ENCODE measurements at places on chromosomes 3 and 15. TPM values are rescaled to one million over a fixed set of nuclear protein-coding genes. Genes with fewer than 3 reads are reported as not detected.

DNA sequence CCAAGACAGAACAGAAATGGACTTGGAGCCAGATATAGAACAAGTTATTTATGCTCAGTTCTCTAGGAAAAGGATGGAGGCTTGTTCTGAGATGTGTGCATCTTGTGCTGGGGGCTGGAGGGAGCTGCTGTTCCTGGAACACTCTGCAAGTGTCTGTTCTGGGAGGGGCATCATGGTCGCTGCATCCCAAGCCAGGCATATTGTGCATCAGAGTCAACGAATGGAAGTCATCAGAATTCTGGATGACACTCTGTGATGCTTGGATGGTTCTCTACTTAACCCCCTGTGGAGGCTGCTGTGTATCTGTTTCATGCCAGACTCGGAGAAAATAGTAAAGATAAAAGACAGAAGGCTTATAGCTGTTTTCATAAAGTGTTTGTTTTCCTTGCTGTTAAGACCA, 34.7 kb downstream of the RPL22L1 start:
- H3K36me3 ChIP-seq: no peaks in the 10 kb centered on the region
- H3K27me3 ChIP-seq: peaks cover 5% of the 10 kb centered on the region
- no peak overlapping the region for H3K27ac ChIP-seq

- no peaks in the 10 kb centered on the region for H3K36me3 ChIP-seq
- no peak overlapping the region for H3K4me3 ChIP-seq
- no peaks in the 10 kb centered on the region for H3K27me3 ChIP-seq
- no peak for DNase-seq
- no peaks in the 10 kb centered on the region for H3K4me1 ChIP-seq
Observed at GRCh38 chr3:27960133-27960532, 238.0 kb upstream of the EOMES start.

GRCh38 chr3:146221276-146221675, 29.6 kb downstream of the PLSCR4 start:
- H3K4me1 ChIP-seq: peaks cover 14% of the 10 kb centered on the region
- H3K27me3 ChIP-seq: no peaks in the 10 kb centered on the region
- DNase-seq: no peak
- no peak overlapping the region for H3K27ac ChIP-seq
- no peak overlapping the region for H3K4me3 ChIP-seq
- peaks cover 10% of the 10 kb centered on the region for H3K36me3 ChIP-seq

- H3K27ac ChIP-seq: no peak overlapping the region
- no peak for DNase-seq
- H3K27me3 ChIP-seq: no peaks in the 10 kb centered on the region
- peaks cover 4% of the 10 kb centered on the region for H3K4me1 ChIP-seq
Observed at GRCh38 chr3:116070061-116070460, 375.2 kb downstream of the LSAMP start.

GRCh38 chr3:104101736-104102135, 1265.0 kb upstream of the ALCAM start:
- peaks cover 3% of the 10 kb centered on the region for H3K36me3 ChIP-seq
- H3K4me3 ChIP-seq: no peak overlapping the region
- H3K27me3 ChIP-seq: peaks cover 12% of the 10 kb centered on the region
- DNase-seq: no peak

- no peak for DNase-seq
- H3K36me3 ChIP-seq: peaks cover 36% of the 10 kb centered on the region
- no peak overlapping the region for H3K4me3 ChIP-seq
- peaks cover 21% of the 10 kb centered on the region for H3K4me1 ChIP-seq
- H3K27me3 ChIP-seq: no peaks in the 10 kb centered on the region
Observed at GRCh38 chr15:101641894-101642293, 10.3 kb downstream of the TM2D3 start.

GRCh38 chr3:37707428-37708372, 154.0 kb upstream of the CTDSPL start:
- no peak overlapping the region for H3K4me3 ChIP-seq
- no peaks in the 10 kb centered on the region for H3K36me3 ChIP-seq
- H3K27ac ChIP-seq: no peak overlapping the region
- peaks cover 3% of the 10 kb centered on the region for H3K27me3 ChIP-seq
- no peak for DNase-seq
- H3K4me1 ChIP-seq: peaks cover 11% of the 10 kb centered on the region

GRCh38 chr15:101028772-101029438, 109.7 kb downstream of the LRRK1 start:
- H3K4me1 ChIP-seq: peaks cover 5% of the 10 kb centered on the region
- H3K4me3 ChIP-seq: no peak overlapping the region
- no peaks in the 10 kb centered on the region for H3K27me3 ChIP-seq
- peak; percentile 22 for DNase-seq

DNA sequence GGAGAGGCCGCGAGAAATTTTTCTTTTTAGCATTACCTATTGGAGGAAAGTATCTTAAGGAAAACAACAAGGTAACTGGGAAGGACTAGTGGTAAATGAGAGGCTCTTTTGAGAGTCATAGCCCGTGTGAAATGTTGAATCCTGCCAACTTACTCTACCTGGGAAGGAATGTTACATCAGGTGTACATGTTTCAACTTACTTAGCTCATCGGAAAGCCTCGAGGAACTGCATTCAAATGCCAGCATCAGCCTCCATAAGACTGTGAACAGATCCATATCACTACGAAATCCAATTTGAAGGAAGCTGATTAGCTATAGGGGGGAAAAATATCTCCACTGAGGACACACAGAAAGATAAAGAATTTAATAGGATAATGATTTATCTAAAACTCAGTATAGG, 72.3 kb upstream of the PDZRN3 start:
- no peak for DNase-seq
- no peak overlapping the region for H3K27ac ChIP-seq
- H3K4me1 ChIP-seq: no peaks in the 10 kb centered on the region
- peaks cover 4% of the 10 kb centered on the region for H3K27me3 ChIP-seq

GRCh38 chr3:146134348-146135117, 26.5 kb downstream of the PLOD2 start:
- peak overlapping the region; percentile 22 for H3K4me3 ChIP-seq
- peaks cover 14% of the 10 kb centered on the region for H3K36me3 ChIP-seq
- H3K27ac ChIP-seq: peak overlapping the region; percentile 96
- DNase-seq: no peak
- H3K27me3 ChIP-seq: no peaks in the 10 kb centered on the region

GRCh38 chr3:52216585-52217408, 8.6 kb downstream of the TLR9 start:
- DNase-seq: no peak
- H3K27me3 ChIP-seq: no peaks in the 10 kb centered on the region
- peaks cover 6% of the 10 kb centered on the region for H3K4me1 ChIP-seq
- no peak overlapping the region for H3K4me3 ChIP-seq

DNA sequence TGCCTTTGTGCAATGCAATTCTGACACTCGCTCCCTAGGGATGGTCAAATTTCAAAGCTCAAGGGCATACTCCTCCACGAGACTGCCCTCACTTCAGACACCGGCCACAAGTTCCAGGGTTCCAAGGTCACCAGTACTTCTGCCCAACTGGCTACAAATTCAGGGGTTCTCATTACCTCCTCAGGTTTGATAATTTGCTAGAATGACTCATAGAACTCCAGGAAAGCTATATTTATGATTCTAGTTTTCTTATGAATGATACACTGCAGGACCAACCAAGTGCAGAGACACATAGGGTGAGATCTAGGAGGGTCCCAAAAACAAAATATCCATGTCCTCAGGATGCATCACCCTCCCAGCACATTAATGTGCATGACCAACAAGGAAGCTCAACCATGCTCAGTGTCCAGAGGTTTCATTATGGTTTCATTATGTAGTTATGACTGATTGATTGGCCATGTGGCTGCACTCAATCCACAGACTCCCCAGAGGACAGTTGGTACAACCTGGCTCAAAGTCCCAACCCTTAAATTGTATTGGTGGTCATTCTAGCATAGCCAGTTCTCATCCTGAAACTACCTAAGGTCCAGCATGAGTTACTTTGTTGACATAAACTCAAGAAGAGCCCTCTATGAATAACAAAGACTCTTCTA, 170.4 kb upstream of the LRRN1 start:
- no peaks in the 10 kb centered on the region for H3K4me1 ChIP-seq
- peaks cover 24% of the 10 kb centered on the region for H3K36me3 ChIP-seq
- no peak overlapping the region for H3K4me3 ChIP-seq
- H3K27ac ChIP-seq: no peak overlapping the region
- no peaks in the 10 kb centered on the region for H3K27me3 ChIP-seq

DNA sequence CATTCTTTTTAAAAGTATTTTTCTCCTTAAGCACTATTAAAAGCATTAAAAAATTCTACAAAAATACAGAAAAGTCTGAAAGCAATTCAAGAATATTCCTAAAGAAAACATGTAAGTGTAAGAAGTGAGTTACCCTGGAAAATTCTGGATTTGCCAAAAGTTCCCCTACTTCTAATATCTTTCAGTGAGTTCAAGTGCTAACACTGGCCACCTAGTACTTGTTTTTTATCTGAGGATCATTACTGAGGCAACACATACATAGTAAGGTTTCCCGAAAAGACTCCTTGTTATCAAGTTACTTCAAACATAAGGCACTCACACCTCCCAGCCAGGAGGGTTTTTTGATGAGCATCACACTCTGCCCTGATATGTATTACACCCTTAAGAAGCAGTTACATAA, 158.4 kb downstream of the TIGIT start:
- no peak overlapping the region for H3K27ac ChIP-seq
- no peaks in the 10 kb centered on the region for H3K36me3 ChIP-seq
- H3K4me3 ChIP-seq: no peak overlapping the region
- H3K27me3 ChIP-seq: no peaks in the 10 kb centered on the region
- peaks cover 28% of the 10 kb centered on the region for H3K4me1 ChIP-seq

GRCh38 chr3:190847436-190847835, 15.1 kb downstream of the GMNC start:
- no peak for DNase-seq
- no peak overlapping the region for H3K4me3 ChIP-seq
- peaks cover 18% of the 10 kb centered on the region for H3K4me1 ChIP-seq
- H3K27me3 ChIP-seq: no peaks in the 10 kb centered on the region

GRCh38 chr15:48085591-48085930, 35.2 kb upstream of the SLC24A5 start:
- peaks cover 5% of the 10 kb centered on the region for H3K4me1 ChIP-seq
- H3K4me3 ChIP-seq: no peak overlapping the region
- H3K36me3 ChIP-seq: peaks cover 14% of the 10 kb centered on the region
- no peak overlapping the region for H3K27ac ChIP-seq
- H3K27me3 ChIP-seq: no peaks in the 10 kb centered on the region
- DNase-seq: no peak

DNA sequence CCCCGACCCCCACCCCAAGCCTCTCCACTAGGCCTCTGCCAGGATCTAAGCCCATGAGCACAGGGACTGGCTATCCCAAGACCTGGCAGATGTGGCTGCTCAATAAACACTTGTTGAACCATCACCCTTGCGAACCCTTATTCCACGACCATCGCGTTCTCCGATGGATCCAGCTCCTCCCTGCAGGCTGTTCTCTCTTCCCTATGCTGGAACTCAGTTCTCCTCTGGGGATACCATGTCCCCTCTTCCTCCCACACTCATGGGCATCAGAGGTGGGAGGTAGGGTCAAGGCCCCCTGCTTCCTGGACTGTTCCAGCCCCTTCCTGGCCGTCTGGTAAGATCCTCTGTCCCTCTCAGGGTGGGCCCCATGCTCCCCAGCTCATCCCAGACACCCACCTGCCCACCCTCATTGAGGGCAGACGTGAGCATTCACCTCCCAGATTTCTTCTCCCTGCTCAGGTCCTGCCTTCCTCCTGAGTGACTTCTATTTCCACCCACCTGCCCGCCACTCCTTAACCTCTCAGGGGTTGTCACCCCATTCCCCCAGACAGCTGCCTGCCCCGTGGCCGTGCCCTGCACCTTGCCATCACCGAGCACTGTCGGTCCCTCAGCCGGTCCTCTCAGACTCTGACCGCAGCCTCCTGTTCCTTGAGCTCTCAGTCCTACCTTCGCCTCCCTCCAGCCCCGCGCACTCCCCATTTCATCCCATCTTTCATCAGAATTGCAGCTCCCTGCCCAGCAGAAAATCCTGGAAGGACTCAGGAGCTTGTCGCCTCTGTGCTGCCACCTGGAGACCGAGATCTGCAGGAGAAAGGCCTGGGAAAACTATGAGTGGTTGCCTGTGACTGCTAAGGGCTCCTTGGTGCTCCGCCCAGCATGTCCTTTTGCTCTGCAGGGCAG, 42.0 kb downstream of the PML start:
- peak; percentile 86 for DNase-seq
- H3K36me3 ChIP-seq: peaks cover 21% of the 10 kb centered on the region
- H3K27ac ChIP-seq: peak overlapping the region; percentile 31
- no peak overlapping the region for H3K4me3 ChIP-seq

DNA sequence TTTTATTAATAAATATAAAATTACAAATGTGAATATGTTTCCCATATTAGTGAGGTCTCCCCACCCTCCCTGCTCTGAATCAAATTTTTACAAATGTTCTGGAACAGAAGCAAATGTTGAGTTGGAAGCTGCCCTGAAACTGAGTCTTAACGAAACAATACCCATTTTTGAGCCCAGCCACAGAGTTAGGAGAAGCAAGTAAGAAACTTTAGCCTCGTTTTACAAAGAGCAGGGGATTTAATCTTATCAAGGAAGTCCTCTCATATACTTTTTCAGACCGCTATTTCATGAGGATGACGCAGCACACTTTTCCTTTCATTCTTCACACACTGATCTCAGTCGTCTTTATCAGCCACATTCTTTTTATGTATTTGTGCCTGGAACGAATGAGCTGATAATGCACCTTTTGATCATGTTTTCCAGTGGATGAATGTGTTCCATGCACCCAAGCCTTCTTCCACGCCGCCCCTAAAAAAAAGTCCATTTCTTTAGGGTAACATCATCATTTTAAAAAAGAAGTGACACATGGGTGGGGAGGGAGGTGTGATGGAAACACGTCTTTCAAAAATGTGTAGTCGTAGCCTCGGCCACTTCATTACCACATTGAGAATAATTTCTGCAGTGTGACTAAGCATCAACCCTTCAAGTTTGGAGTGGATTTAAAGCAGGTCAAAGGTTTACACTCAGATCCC, 48.1 kb downstream of the SETMAR start:
- H3K27ac ChIP-seq: no peak overlapping the region
- H3K27me3 ChIP-seq: no peaks in the 10 kb centered on the region

DNA sequence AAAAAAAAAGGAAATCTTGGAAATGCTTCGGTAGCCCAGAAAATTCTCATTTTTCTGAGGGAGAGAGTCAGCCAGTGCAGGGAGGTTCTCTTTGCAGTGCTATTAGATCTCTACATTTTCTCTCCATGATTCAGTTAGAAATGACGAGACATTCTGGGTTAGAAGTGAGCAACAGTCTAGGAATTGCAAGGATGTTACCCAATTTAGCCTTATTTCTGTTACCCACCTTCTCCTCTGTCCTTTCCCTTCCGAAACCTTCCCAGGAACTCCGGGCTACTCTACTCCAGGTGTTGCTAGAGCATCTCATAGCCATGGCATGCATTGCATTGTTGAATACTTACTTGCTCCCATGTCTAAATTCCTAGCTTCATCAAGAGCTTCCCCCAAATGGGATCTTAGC, 106.8 kb downstream of the EDEM1 start:
- DNase-seq: no peak
- H3K4me3 ChIP-seq: no peak overlapping the region
- peaks cover 11% of the 10 kb centered on the region for H3K4me1 ChIP-seq

- no peak overlapping the region for H3K4me3 ChIP-seq
- H3K4me1 ChIP-seq: peaks cover 19% of the 10 kb centered on the region
- no peak overlapping the region for H3K27ac ChIP-seq
- DNase-seq: no peak
Observed at GRCh38 chr3:197458179-197458707, 97.5 kb downstream of the BDH1 start.

BOC gene
- total RNA-seq: 6.6 TPM

OIP5 gene
- 30.4 TPM for total RNA-seq

All from WTC11 (cell line).